LoVo (cell line): ENCODE measurements at places on chromosomes 3 and 15.

DNA sequence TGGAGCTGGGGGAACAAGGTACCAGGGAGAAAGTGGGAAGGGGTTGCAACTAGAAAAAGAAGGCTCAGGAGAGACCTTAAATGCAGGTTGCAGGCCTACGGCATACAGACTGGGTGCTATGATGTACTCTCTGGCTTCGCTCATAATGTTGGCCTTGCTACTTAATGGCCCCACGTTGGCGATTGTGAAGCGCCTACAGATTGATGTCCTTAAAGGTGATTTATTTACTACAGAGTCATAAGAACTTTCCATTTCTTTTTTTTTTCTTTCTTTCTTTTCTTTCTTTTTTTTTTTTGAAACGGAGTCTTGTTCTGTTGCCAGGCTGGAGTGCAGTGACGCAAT is 25.4 kb downstream of the ZBTB38 start:
- no peak for DNase-seq

- no peak for DNase-seq
Observed at GRCh38 chr15:86162172-86162591, 82.5 kb downstream of the AGBL1 start.

- DNase-seq: no peak
Observed at GRCh38 chr3:87901141-87901540, 157.7 kb downstream of the CGGBP1 start.

DNA sequence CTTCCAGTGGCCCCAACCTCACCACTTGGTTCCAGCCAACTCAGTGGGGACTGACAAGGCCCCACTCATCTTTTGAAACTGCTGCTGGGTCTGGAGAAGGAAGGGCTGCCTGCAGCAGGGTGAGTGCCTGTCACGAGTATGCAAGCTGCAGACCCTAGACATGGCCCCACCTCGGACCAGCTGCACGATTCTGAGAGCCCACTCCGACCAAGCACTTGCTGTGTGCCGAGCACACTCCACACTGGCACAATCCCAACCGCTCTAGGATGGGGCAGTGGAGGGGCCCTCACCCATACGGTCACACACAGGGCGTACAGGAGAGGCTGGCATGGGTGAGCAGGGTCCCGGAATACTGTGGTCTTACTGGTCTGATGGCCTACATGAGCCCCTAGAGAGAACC is 8.0 kb upstream of the PLXND1 start:
- DNase-seq: no peak

DNA sequence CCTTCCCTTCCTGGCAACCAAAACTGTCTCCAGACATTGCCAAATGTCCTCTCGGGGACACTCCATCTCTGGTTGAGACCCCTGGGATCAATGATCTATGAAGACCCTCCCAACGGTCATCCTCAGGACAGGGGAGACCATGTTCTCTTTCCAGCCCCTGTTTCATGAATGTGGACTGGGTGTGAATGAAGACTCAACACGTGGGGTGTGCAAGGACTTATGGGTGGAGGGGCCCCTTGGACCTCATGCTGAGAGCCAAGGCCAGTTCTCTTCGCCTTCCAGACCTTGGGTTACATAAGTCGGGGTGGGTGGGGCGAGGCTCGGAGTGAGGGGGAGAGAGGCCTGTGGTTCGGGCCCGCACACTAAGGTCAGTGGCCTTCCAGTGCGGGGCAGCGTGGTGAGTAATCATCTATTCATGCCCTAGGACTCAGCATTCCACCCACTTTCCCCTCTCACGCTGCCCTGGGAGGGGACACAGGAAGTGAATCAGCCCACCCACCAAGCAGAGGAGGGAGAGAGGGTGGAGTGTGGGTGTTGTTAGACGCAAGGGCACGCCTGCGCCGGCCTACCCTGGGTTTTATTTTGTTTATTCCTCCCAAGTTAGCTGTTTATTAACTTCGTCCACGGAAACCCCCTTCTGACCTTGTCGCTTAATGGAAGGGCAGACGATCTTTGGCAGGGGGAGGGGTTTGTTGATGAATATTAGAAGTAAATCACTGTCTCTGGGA is 6.7 kb downstream of the PAQR5 start:
- peak; percentile 36 for DNase-seq

GRCh38 chr3:47310391-47310790 is 27.6 kb downstream of the KLHL18 start:
- DNase-seq: no peak

DNA sequence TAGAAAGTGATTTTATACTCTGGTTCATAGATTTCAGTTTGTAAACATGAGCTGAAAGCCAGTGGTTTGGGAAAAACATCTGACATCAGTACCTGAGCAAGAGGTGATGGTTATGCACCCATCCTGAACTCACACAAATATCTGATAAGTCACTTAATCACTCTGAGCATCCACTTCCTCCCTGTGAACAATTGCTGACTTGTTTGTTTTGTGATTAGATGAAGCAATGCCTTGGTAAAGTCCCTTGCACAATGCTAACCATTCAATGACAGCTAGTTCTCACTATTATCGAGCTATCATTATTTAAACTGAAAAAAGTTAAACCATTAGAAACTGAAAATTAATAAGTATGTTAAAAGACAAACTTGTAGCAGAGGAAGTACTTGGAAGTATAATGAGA is 303.0 kb downstream of the PLOD2 start:
- no peak for DNase-seq
